Muscle of leg (tissue), 16 donors: ENCODE measurements at places on chromosomes 2 and 18. TPM values are rescaled to one million over a fixed set of nuclear protein-coding genes. Genes with fewer than 3 reads are reported as not detected.

- H3K4me3 ChIP-seq: no peak overlapping the region
- H3K27me3 ChIP-seq: no peaks in the 10 kb centered on the region
- H3K27ac ChIP-seq: no peak overlapping the region
- H3K4me1 ChIP-seq: no peaks in the 10 kb centered on the region
Observed at GRCh38 chr2:75221862-75222261, 22.5 kb upstream of the TACR1 start.

DNA sequence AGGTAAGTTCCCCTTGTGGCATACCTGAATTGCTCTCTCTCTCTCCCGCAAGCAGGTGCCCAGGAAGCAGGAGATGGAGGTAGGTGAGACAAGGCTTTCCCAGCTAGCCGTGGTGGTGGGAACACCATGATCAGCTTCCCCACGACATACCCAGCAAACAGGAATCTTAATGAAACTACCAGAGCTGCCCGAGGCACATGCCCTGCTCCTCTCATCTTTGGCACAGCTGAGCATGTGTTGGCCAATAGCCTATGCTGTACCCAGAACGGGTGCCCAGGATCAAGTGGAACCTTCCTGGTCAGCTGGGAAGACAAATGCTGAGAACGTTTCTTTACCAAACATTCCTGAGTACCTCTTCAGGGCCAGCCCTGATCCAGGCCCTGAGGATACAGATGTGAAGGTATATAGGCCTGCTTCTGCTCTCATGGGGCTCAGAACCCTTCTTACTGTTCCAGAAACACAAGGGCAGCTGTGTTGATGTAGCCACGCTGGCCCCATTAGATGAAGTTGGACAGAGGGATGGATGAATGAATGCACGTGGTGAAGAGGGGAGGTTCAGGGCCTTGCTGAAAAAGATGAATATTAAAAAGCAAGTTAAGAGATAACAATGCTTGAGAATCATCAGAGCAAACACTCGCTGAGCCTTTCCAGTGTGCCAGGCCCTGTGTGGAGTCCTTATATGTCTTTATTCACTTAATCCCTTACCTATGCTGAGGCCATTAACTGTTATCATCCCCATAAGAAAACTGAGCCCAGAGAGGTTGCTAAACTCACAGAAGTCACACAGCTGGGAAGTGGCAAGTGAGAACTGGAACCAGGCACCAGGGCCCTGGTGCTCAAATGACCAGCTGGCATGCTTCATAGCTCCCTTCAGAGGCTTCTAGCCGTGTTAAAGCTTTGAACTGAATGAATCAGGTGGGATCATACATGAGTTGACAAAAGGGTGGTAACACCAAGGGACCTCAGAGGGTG lies 68.8 kb upstream of the TMEM247 start:
- DNase-seq: no peak
- H3K36me3 ChIP-seq: no peaks in the 10 kb centered on the region
- H3K27me3 ChIP-seq: no peaks in the 10 kb centered on the region
- no peak overlapping the region for H3K4me3 ChIP-seq
- H3K4me1 ChIP-seq: peaks cover 5% of the 10 kb centered on the region
- H3K27ac ChIP-seq: no peak overlapping the region

DNA sequence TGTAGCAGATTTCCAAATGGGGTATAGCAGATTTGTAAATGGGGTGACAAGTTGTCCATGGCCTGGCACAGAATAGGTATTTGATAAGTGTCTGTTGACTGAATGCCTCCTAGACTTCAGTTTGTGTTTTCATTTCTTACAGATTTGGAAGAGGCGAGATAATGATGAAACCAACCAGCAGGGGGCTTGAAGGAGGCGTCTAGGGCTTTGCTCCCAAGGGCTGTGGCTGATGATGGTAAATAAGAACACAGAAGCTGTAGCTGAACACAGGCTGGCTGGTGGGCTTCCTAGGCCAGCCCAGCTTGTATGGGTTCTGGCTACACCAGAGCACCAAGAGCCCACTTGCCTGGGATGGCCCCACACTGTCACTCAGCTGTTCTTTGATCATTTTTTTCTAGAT lies 19.4 kb downstream of the SFTPB start:
- H3K36me3 ChIP-seq: peaks cover 67% of the 10 kb centered on the region
- H3K27ac ChIP-seq: no peak overlapping the region
- no peaks in the 10 kb centered on the region for H3K4me1 ChIP-seq
- no peak overlapping the region for H3K4me3 ChIP-seq

GRCh38 chr18:74381621-74382295 lies 66.1 kb downstream of the C18orf63 start:
- no peaks in the 10 kb centered on the region for H3K27me3 ChIP-seq
- H3K4me3 ChIP-seq: no peak overlapping the region
- DNase-seq: peak; percentile 59

GRCh38 chr2:150207979-150208378 lies 279.5 kb downstream of the RND3 start:
- no peaks in the 10 kb centered on the region for H3K27me3 ChIP-seq
- no peak for DNase-seq

DNA sequence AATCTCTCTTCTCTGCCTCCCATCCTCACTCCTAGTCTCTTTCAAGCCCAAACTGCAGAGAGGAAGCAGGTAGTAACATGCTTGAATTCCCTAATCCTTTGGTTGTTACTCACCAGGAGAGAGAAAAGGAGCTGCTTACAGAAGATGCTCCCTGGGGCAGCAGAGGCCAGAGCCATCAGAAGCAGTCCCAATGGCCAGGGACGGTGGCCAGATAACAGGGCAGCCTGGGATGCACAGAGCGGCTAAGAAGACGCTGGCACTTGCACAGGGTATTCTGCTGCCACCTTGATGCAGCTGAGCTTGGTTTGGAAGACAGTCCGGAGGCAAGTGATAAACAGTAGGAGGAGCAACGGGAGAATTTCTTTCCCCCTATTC lies 250 bp downstream of the DSC1 start:
- H3K36me3 ChIP-seq: no peaks in the 10 kb centered on the region
- H3K4me3 ChIP-seq: no peak overlapping the region
- no peak overlapping the region for H3K27ac ChIP-seq
- DNase-seq: no peak
- H3K4me1 ChIP-seq: no peaks in the 10 kb centered on the region

- peak; percentile 49 for DNase-seq
- no peak overlapping the region for H3K27ac ChIP-seq
- no peaks in the 10 kb centered on the region for H3K36me3 ChIP-seq
Observed at GRCh38 chr2:98269274-98269673, 77.0 kb upstream of the CNGA3 start.

DNA sequence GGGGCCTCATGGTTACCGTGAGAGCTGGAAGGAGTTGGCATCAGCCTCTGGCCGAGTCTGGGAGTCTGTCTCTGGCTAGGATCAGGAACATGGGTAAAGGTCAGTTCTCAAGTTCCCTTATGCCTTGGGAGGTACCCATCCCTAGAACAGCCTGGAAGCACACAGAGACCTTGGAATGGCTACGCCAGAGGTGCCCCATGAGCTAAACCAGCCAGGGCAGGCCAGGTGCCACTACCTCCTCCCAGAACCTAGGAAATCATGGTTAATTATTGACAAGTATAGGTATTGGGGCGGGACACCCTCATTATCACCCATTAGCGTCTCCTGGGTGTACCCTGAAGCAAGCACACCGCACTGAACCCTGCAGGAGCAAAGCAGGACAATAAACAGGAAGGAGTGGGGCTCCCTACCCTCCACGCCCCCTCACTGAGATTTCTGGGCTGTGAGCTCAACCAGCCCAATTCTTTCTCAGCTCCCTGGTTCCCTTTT lies 3.0 kb upstream of the ASPRV1 start:
- no peak for DNase-seq
- no peaks in the 10 kb centered on the region for H3K36me3 ChIP-seq
- no peak overlapping the region for H3K4me3 ChIP-seq
- H3K4me1 ChIP-seq: no peaks in the 10 kb centered on the region
- H3K27ac ChIP-seq: no peak overlapping the region

DNA sequence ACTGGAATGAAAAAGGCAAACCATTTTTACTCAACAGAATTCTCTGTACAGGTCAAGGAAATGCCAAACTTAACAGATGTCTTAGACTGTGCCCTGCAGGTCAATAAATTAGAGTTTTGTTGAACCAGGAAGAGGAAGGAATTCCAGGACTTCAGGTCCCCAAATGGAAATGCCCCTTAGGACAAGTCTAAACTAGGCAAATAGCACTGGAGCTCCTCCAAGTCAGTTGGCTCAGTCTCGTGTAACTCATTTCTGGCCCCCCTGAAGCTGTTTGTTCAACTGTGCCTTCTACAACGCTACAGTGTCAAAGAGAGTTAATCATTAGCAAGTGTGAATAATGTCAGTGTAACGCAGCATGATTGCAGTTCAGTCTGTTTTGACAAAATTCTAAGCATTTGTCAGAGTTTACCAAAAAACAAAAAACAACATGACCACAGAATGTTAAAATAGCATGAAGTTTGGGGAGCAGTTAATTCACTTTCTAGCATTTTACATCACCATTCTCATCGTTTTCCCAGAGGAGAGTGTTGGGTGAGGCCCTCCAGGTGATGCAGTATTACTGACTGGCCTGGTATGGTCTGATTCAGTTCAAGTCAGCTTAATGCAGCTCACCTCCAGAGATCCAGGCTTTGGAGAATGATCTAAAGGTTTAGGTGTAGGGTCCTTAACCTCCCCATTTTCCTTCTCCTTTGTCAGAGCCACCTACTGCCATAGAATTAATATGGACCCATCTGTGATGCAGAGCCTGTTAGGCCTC lies 108.1 kb downstream of the AQP4 start:
- no peak for DNase-seq
- no peaks in the 10 kb centered on the region for H3K36me3 ChIP-seq
- no peak overlapping the region for H3K4me3 ChIP-seq
- no peaks in the 10 kb centered on the region for H3K27me3 ChIP-seq

GRCh38 chr18:28078298-28078697 lies 98.6 kb downstream of the CDH2 start:
- no peaks in the 10 kb centered on the region for H3K27me3 ChIP-seq

GRCh38 chr2:119700866-119701265 lies 21.9 kb downstream of the TMEM177 start:
- no peaks in the 10 kb centered on the region for H3K36me3 ChIP-seq
- H3K27ac ChIP-seq: no peak overlapping the region
- no peaks in the 10 kb centered on the region for H3K27me3 ChIP-seq
- DNase-seq: no peak

GRCh38 chr2:240435948-240436682 lies 652 bp downstream of the GPC1 start:
- peaks cover 41% of the 10 kb centered on the region for H3K4me1 ChIP-seq
- H3K27ac ChIP-seq: peak overlapping the region; percentile 47
- H3K4me3 ChIP-seq: peak overlapping the region; percentile 45
- peaks cover 15% of the 10 kb centered on the region for H3K27me3 ChIP-seq

GRCh38 chr2:207934720-207935119 lies 90.6 kb downstream of the PLEKHM3 start:
- no peak for DNase-seq
- no peaks in the 10 kb centered on the region for H3K36me3 ChIP-seq
- no peaks in the 10 kb centered on the region for H3K27me3 ChIP-seq

DNA sequence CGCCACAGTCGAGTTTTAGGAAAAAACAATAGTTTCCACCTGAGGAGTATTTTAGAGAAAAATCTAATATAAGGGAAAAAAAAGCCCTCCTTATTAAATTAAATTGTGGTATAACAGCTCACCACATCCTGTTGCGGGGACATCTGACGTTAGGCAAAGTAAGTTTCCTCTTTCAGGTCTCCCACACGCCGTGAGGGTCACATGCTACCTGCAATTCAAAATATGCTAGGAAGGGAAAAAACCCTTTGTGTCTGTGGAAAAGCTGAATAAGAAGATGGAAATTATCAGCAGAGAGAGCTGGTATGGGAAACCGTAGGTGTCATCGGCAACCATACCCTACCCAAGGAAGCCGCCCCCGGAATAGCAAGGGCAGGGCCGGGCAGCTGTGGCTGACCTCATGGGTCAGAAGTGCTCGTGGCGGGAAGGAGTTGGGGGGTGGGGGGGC lies 128.0 kb downstream of the NFATC1 start:
- peaks cover 18% of the 10 kb centered on the region for H3K4me1 ChIP-seq
- DNase-seq: no peak
- peaks cover 8% of the 10 kb centered on the region for H3K27me3 ChIP-seq
- peaks cover 6% of the 10 kb centered on the region for H3K36me3 ChIP-seq
- no peak overlapping the region for H3K27ac ChIP-seq
- no peak overlapping the region for H3K4me3 ChIP-seq

DNA sequence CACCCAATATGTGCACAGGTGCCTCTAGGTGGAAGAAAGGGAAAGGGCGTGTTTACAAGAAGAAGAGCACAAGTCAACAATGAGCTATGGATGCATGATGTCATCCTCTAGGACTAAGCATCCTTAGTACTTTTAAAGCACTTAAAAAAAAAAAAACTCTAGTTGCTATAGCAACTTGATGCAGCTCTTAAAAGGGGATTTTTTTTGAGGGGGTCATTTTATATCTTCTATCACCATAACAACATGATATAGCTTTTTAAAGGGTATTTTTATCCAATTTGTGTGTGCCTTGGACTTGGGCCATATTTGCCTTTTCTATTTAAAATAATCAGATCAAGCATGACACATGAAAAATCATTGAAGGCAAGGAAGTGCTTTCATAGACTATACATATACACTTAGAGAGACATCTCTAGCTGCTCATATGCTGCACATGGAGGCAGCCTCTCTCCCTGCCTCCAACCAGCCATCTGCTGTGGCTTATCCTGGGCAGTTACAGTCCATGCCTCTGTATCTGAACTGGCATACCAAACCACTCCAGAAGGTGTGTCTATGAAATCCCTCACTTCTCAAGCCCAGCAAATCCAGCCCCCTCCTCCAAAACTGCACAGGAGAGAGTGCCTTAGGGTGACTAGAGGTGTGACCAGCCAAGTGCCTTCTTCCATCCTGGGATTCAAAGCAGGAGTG lies 165.4 kb downstream of the MSH2 start:
- no peak for DNase-seq
- no peak overlapping the region for H3K27ac ChIP-seq
- no peak overlapping the region for H3K4me3 ChIP-seq

DNA sequence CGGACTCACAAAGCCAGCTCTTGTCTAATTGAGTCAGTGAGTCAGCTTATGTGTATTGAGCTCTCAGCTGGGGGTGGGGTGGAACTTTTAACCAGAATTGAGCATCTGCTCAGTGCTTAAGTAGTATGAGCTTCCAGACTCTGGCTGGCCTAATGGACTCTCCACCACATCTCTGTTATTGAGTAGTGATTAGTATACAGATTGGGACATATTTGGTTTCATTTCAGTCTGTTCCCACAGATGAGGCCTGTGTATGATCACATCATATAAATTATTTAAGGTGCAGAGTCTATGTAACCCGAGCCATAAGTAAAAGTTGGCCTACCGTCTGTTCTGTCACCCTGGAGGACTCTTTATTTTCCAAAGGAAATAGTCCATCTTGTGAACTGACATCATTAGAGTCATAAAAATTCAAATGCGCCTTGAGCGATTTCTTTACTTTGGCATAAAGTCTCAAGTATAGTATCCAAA lies 152.1 kb downstream of the THSD7B start:
- H3K27ac ChIP-seq: no peak overlapping the region
- peak; percentile 87 for DNase-seq
- no peaks in the 10 kb centered on the region for H3K27me3 ChIP-seq
- H3K4me3 ChIP-seq: no peak overlapping the region
- no peaks in the 10 kb centered on the region for H3K36me3 ChIP-seq

ASXL3 gene
- total RNA-seq: 8.2 TPM

DNA sequence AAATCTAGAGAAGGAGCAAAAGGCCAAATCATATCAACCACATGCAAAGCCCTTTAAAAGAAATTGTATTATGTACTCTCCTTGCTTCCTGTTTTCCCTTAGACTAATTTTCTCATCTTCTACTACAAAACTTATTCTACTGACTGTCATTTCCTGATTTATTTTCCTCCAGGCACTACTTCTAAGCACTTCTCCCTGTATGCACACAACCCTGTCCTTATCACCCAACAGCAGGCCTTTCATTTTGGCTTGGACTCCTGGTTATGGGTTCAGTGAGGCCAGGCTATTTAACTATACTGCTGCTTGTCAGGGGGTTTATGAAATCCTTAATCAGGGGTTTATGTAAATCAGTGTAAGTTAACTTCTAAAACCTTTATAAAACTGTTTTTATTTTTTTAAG lies 205.1 kb upstream of the FAM98A start:
- DNase-seq: no peak
- no peaks in the 10 kb centered on the region for H3K36me3 ChIP-seq
- no peaks in the 10 kb centered on the region for H3K27me3 ChIP-seq
- no peak overlapping the region for H3K27ac ChIP-seq
